ENCODE measurements at places on chromosomes 7 and 10.

DNA sequence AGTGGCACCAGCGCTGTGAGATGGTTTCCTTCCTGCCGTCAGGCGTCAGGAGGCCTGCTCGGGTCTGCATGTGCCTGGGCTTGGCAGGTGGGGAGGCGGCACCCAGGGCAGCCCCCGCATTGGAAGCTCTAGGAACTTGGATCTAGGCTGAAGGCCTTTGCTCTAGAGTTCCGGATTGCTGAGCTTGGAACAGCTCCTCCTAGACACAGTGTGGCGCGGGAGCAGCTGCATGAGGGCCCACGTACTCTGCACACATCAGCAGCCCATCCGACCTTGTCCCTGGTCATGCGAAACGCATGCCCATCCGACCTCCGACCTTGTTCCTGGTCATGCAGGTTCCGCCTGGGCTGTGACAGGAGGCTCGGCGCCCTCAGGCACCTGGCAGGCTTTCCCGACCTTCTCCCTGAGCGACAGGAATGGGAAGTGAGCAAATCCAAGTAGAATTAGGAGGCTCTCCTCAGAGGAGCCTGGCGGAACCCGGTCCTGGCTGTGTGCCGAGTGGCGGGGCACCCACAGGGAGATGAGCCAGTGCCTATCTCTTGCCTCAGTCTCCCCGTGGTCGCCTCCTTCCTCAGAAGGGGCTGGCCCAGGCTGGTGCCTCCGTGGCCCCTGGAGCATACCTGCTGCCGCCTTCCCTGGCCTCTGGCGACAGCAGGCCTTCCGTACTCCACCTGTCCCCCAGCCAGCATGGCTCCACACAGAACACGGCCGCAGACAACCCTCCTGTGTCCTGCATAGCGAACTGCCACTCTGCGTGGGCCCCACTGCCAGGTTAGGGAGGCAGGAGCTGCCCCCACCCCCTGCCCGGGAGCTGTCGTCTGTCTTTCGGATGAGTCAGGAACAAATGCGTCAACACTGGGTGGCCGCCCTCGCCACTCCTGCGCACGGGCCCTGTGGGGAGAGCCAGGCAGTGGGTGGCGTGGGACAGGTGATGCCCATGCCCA, 12.0 kb downstream of the GET4 start:
- DNase-seq = peak; percentile 28

DNA sequence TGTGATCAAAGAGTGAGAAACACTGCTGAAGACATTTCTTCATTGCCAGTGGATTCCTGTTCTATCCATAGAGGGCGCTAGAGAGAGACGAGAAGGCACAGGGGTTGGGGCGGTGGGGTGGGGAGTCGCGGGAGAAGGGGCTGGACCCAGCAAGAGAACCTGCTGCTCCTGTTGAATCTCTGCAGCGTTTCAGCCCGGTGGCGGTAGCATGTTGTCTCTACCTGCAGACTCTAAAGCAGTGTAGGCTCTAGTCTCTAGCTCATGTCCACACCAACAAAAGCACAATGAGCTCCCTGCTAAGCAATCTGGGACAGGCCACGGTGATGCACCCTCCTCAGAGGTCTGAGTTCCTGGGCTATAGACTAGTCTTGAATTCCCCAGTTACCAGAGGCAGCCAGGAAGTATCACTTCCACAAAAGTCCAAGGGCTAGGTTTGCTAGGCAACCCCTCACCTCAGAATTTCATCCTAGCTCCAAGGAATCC, 167.7 kb downstream of the DGKB start:
- peak; percentile 43 for DNase-seq

GRCh38 chr7:42611961-42612360, 299.9 kb downstream of the C7orf25 start:
- DNase-seq = no peak

- no peak for DNase-seq
Measured at GRCh38 chr10:33666686-33667480, 332.4 kb upstream of the NRP1 start.

GRCh38 chr7:122944682-122945303, 50.7 kb downstream of the TAS2R16 start:
- no peak for DNase-seq

DNA sequence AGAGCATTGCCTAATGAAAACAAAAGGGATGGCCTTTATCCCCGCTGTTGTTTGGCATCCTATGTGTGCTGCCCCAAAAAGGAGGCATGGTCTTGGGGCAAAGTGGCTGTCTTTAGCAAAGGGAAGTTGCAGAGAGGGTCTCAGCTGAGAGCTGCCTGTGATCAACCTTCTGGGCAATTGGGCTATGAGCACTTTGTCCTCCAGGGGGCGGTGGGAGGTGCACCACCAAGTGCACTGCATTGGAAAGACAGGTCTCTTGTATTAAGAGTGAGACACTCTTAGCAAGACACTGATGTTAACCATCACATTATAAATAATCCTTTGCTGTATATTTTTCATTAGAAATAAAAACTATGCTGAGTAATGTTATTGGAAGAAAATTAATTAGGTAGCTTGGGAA, 314.8 kb downstream of the POM121L12 start:
- DNase-seq = no peak

DNA sequence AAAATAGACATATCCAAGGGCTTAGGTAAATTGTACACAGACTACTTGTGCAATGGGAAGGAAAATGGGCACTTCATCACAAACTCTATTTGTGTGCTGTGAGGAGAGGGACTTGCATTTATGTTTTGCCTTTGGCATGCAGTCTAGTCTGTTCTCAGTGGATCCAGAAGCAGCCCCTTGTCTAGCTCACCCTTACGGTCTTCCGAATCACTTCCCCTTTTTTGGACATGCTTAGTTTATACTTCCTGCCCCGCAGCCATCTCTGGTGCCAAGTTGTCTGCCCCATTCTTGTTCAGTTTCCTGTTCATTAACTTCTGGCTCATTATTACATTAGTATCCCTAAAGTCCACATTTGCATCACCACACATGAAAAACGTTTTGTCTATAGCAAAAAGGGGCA, 161.6 kb downstream of the NRCAM start:
- no peak for DNase-seq

DNA sequence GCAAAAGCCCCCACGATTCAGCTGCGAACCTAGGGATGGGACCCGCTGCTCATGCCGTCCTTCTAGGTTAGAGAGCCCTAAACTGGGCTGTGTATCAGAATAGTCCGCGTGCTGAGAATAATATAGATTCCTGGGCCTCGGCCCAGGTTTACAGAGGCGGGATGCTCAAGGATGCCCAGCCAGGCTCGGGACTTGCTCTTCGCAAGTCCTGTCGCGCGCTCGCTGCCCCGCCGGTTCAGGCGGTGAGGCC, 266 bp upstream of the STMP1 start:
- no peak for DNase-seq

- no peak for DNase-seq
Measured at GRCh38 chr7:131633342-131633843, 77.0 kb upstream of the PODXL start.

DNA sequence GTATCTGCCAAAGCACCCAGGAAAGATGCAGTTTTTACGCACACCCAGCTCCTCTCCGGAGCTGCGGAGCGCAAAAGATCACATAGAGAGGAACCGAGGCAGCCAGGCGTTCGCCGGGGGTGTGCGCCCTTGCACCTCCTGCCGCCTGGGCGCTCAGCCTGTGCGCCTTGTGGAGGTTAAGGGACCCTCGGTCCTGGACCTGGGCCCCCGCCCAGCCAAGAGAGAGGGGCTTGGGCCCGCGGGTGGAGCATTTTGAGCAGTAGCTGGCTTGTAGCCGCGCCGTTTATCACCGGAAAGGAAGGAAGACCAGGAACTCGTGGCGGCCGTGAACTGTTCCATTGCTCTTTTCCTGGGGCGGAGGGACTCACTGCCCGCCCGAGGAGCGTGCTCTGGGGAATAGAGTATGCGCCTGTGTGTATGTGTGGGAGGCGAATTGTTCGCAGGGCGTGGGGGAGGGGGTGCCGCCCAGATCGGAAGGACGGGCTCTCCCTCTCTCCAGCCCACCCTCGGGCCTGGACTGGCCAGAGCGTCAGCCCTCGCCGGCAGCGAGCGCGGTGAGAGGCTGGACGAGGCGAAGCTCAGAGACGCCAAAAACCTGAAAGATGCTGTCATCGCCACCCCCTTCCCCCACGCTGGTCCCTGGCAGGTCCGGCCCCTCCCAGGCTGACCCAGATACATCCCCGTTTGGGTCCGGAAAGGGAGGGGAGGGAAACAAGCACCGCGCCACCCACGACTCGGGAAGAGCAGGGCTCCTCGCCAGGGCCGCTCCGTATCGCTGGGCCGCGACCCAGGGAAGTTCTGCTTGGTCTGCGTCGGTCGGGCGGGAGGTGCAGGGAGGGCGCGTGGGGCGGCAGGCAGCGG, 1.2 kb upstream of the WNT2 start:
- DNase-seq = peak; percentile 51

GRCh38 chr10:15387021-15387420, 15.9 kb upstream of the FAM171A1 start:
- DNase-seq = no peak

GRCh38 chr10:132431537-132432175, 34.7 kb downstream of the PWWP2B start:
- DNase-seq = no peak

DNA sequence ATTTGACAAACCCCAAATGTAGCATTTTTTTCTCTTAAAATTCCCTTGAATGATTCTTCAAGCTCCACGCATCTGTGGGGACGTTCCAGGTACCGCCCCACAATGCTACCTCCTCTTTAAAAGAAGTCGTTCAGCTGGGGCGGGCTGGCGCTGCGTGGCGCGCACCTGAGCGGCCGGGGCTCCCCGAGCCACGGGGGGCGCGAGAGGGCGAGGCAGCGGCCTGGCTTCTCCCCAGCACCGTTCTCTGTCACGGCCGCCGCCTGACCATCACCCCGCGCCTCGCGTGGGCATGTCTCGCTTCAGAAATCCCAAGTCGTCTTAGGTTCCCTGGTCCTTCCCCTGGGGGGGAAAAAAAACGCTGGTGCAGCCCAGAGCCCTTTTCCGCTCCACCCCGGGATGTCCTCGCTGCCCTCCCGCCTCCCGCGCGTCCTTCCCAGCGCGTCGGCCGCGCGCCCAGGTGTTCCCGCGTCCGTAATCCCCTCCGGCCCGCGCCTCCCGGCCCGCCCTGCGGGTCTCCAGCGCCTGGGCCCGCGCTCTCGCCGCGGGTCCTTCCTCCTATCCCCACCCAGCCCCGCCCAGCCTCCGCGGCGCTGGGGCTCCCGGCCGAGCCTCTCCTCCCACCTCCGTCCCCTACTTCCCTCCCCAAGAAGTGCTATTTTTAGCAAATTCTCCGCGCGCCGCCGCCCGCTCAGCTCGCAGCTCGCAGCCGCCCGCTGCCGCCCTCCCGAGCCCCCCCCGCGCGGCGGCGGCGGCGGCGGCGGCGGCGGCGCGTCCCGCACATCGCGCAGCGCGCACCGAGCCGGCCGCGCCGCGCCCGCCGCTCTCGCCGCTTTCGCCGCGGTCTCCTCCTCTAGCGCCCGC, 58.7 kb upstream of the PRPS1L1 start:
- DNase-seq = peak; percentile 29

DNA sequence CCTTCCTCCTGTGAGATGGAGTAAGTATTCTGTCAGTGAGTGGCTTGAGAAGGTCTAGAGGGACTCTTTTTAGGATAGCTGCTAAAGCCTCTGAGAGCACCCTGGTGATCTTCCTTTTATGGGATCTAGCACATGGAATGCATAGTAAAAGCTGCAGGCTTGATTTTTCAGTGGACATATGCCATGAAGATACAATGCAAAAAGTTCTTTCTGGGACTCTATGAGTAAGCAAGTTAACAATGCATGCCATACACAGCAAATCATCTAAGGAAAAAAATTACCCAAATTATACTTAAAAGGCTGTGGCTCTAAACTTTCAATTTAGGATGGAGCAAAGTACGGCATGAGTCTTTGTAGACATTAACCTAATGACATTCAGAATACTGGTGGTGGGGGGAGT, 154.5 kb downstream of the SGMS1 start:
- DNase-seq = no peak

- DNase-seq = no peak
Measured at GRCh38 chr10:10365676-10366075, 652.0 kb upstream of the CELF2 start.

DNA sequence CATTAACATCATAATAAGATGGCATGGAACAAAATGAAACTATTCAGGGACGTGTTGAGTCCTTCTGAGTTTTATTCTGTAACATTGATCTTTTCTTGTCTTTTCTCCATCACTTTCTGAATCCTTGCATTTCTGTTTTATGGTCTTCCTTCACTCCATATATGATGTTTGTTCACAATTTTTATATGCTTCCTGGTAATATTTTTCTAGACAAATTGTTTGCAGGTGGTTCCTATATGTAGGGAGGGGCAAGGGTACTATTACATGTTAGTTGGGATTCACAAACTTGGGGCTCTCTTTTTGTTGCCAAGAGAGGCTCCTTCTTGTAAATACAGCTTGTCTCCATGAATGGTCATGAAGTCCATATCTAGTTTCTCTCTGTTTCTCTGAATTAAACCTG, 159.2 kb downstream of the LHFPL3 start:
- no peak for DNase-seq

- DNase-seq = no peak
Measured at GRCh38 chr10:84634636-84635035, 306.2 kb downstream of the CCSER2 start.

GRCh38 chr7:151684408-151685175, 164.9 kb upstream of the RHEB start:
- no peak for DNase-seq

- DNase-seq = no peak
Measured at GRCh38 chr7:121000081-121000983, 11.8 kb downstream of the CPED1 start.

- no peak for DNase-seq
Measured at GRCh38 chr10:11074536-11075267, 57.0 kb downstream of the CELF2 start.

DNA sequence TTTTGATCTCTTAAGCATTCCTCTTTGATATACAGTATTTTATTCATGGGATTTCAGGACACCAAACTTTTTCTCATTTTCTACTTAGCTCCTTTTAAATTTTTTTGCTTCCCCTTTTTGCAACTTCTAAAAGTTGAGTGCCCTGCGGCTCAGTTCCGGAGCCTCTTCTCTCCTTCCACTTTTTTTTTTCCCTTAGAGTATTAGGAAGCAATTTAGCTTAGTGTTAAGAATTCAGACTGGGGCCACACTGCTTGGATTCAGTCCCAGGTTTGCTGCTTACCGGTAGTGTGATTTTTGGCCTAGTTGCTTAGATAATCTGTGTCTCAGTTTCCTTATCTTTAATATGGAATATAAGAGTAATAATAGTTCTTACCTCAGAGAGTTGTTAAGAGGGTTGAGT, 3.4 kb downstream of the STAM start:
- no peak for DNase-seq

DNA sequence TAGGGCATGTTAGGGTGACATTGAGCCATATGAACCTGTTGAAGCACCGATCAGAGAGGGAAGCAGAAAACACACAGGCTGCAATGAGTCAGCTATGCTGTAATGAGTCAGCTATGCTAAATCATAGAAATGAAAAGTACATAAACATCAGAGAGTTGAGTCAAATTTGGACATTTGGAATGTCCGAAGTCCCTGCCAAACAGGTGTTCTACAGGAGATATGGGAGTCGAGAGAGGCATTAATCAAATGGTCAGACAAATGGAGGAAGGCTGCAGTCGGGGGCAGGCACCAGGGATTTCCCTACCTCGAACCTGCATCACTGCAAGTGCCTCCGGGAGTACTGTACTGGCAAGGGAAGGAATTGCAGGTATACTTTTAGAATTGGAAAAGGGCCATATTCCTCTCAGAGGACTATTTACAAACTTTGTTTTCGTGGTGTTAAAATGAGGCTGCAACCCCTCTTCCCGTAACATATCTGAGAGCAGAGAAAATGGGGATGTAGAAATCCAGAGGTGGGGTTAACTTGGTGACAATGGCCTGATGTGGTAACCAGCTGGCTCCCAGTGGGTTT, 8.8 kb upstream of the ZC3HAV1 start:
- DNase-seq = no peak
